Right cardiac atrium (tissue), 5 donors: ENCODE measurements at places on chromosomes 4 and X. TPM values are rescaled to one million over a fixed set of nuclear protein-coding genes. Genes with fewer than 3 reads are reported as not detected.

DNA sequence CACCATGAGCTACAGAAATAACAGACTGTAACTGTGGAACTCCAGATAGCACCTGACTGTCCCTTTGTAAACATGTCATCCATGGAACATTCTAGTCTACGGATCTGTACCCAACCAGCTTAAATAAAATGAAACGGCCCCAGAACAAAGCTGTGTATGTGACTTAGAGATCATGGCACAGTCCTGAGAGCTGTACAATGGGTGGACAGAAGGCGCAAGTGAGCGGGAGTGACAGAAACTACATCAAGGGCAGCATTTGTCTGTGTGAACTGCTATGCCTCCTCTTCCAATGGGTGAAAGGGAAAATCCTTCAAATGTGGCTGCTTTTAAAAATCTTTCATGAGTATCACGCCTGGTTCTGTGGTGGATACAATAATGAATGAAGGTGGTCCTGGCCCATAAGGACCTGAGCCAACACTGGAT, 72.5 kb downstream of the FAT1 start:
- DNase-seq, result no peak

Gene FAM47E
- total RNA-seq, result 3.3 TPM

Gene PDLIM3
- 314 TPM for total RNA-seq

DNA sequence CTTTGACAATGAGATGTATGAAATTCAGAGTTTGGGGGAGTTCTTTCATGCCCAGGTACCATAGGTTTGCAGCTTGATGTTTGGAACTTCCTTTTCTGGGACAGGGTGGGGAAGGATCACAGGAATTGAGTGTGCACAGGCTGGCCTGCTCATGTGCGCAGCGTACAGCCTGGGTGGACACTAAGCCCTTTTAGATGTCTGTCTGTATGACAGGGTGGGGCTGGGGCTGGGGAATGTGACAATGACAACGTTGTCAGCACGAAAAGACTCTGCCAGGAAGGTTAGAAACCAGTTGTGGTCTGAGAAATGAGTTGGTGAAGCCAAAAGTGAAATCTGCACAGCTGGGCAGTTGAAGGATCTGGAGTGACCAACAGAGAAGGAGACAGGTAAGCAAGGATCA, 47.4 kb downstream of the WWC2 start:
- DNase-seq, result no peak

Gene TCEANC
- 4.2 TPM for total RNA-seq

Gene AFAP1
- 25.4 TPM for total RNA-seq

Gene CDK16
- total RNA-seq, result 116 TPM
